ENCODE measurements at places on chromosomes 11 and 22. TPM values are rescaled to one million over a fixed set of nuclear protein-coding genes. Genes with fewer than 3 reads are reported as not detected.

DNA sequence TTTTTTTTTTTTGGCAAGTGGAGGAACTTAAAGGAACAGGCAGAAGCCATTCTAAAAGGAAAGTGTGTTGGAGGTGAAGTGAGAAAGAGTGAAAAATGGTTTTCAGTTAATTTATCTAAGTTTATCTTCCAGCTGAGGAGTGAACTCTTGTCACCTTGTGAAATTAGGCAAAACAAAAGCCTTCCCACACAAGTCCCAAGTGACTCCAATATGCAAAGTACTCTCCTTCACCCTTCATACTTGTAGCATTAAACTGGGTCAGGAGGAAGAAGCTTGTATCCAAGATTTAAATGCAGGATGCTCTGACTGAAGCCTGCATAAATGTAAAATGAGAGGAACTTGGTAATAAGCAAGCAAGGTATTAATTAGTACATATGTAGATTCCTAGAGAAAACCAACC is 796.8 kb downstream of the DLG2 start:
- H3K4me3 ChIP-seq: no peak overlapping the region

GRCh38 chr11:121309688-121310087 is 17.1 kb downstream of the SC5D start:
- no peak overlapping the region for H3K27ac ChIP-seq
- H3K27me3 ChIP-seq: no peaks in the 10 kb centered on the region
- H3K4me1 ChIP-seq: no peaks in the 10 kb centered on the region
- no peak overlapping the region for H3K4me3 ChIP-seq
- peaks cover 25% of the 10 kb centered on the region for H3K36me3 ChIP-seq
- no peak for DNase-seq

GRCh38 chr22:44759430-44760310 is 7.3 kb downstream of the ARHGAP8 start:
- H3K36me3 ChIP-seq: no peaks in the 10 kb centered on the region
- DNase-seq: no peak
- no peak overlapping the region for H3K4me3 ChIP-seq
- H3K27ac ChIP-seq: no peak overlapping the region

DNA sequence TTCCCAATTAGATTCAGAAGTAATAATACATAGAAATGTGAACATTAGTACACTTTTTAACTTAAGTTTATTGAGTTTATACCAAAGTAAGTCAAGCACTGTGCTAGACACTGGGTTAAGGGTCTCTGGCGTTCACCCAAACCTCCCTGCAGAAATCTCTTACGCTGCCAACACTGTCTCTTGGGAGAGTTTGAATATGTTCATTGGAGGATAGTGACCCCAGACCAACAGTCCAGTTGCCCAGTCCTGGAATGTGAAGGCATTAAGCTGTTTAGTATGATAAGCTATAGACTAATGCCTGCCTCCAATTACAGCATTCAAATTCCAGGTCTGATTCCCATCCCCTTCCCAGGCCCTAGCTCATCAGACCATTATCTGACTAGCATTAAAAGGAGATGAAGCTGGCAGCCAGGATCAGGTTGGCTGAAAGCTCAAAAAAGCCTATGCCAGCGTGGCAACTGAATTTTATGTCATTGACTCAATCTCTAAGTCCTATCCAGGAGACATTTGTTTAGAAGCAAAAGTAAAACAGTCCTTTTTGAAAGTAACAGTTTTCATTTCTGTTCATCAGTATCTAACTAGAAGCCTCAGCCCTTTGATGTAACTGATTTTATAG is 77.8 kb downstream of the SFI1 start:
- no peaks in the 10 kb centered on the region for H3K4me1 ChIP-seq
- H3K36me3 ChIP-seq: peaks cover 21% of the 10 kb centered on the region
- H3K27ac ChIP-seq: no peak overlapping the region
- H3K27me3 ChIP-seq: no peaks in the 10 kb centered on the region
- H3K4me3 ChIP-seq: no peak overlapping the region
- DNase-seq: no peak

GRCh38 chr11:75141166-75141565 is 9.7 kb upstream of the SLCO2B1 start:
- DNase-seq: no peak
- H3K4me3 ChIP-seq: no peak overlapping the region
- H3K27ac ChIP-seq: no peak overlapping the region
- no peaks in the 10 kb centered on the region for H3K36me3 ChIP-seq
- no peaks in the 10 kb centered on the region for H3K27me3 ChIP-seq
- peaks cover 20% of the 10 kb centered on the region for H3K4me1 ChIP-seq

DNA sequence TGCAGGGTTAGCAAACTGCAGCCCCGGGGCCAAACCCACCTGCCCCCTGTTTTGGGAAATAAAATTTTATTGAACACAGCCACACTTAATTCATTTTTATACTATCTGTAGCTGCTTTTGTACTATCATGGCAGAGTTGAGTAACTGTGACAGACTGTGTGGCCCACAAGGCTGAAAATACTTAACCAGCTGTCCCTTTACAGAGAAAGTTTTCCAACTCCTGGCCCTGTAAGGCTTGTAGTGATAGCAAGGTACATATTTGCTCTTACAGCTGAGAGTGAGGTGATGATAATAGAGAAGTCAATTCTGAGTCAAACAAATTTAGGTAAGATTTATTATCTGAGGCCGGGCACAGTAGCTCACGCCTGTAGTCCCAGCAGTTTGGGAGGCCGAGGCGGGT is 87.4 kb upstream of the SLC6A5 start:
- peaks cover 10% of the 10 kb centered on the region for H3K36me3 ChIP-seq
- H3K27ac ChIP-seq: no peak overlapping the region
- H3K27me3 ChIP-seq: no peaks in the 10 kb centered on the region
- DNase-seq: no peak

DNA sequence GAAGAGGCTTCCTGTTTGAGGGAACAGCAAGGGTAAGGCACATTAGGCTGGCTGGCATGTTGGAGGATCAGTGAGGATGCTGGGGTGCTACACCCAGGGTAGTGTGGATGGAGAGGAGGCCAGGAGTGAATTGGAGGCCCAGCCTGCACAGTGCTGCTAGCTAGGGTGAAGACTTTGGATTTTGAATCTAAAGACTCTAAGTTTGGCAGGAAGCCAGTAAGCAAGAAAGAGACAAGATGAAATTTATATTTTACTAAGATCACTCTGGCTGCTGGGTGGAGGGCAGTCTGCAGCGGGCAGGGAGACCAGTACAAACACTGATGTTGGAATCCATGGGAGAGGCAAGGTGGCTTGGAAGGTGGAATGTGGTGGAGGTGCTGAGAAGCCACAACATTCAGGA is 43.6 kb downstream of the TSPAN18 start:
- H3K4me1 ChIP-seq: peaks cover 19% of the 10 kb centered on the region
- H3K36me3 ChIP-seq: no peaks in the 10 kb centered on the region
- no peak overlapping the region for H3K27ac ChIP-seq
- H3K27me3 ChIP-seq: no peaks in the 10 kb centered on the region
- no peak overlapping the region for H3K4me3 ChIP-seq

DNA sequence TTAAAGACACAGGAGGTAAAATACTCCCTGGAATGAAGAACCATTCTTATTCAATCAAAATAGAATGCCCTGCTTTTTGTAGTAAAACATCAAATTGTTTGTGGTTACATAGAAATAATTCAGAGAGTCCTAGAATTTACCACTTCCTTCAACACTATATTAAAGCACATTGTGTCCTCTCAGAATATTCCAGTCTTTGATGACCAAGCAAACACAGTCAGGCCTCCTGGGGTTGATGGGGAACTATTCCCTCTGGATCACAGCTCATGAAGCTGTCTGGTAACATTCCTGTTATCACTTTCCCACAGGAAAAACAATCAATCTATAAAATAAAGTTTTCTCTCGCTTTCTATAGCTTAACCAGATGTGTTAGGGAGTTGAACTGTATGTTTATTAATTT is 389.3 kb downstream of the KCNA4 start:
- no peaks in the 10 kb centered on the region for H3K4me1 ChIP-seq
- H3K36me3 ChIP-seq: no peaks in the 10 kb centered on the region
- H3K27me3 ChIP-seq: no peaks in the 10 kb centered on the region
- no peak for DNase-seq
- H3K27ac ChIP-seq: no peak overlapping the region

DNA sequence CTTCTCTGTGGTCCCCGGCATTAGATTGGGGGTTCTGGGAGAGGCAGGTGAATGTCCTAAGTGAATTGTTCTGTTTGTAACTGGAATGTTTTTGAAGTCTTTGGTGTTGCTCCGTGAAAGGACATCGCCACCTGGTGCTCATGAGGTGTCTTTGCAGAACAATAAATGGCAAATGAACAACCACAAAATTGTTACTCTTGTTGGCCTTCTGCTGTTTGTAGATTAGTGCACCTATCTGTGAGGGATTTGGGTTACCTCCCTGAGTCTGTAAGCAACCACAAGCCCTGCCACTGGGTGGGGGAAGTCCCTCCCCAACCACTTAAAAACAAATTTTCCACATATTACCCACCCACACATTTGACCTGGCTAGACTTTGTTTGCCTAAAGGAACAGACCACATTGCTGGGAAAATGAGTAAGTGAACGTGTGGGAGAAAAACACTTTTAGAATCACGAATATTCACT is 4.7 kb downstream of the MPEG1 start:
- H3K4me1 ChIP-seq: peaks cover 12% of the 10 kb centered on the region
- peak overlapping the region; percentile 68 for H3K27ac ChIP-seq
- peak overlapping the region; percentile 37 for H3K4me3 ChIP-seq
- DNase-seq: no peak
- H3K36me3 ChIP-seq: peaks cover 11% of the 10 kb centered on the region
- H3K27me3 ChIP-seq: no peaks in the 10 kb centered on the region

DNA sequence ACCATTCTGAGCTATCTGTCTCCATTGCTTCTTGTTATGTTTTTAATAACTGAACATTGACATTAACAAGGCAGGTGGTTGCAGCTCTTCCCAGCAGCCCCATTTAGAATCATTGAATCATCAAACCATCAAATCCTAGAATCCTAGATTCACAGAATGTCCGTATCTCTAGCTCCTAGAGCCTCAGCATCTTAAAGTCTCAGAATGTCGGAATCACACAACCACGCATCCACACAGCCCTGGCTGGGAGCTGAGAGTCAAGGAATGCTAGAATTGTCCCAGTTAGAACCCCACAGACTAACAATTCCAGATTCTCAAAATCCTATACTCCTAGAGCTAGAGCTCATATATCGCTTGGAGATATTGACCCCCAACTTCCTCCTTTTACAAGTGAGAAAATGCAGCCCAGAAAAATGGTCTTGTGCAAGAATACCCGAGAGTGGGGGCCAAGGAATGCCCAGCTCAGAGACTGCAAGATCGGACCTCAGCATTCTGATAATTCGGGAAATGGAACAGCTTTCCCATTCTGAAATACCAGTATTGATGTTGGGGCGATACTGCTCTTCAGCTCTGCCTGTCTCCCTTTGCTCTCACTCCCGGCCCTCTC is 38.8 kb downstream of the PDE2A start:
- H3K27ac ChIP-seq: no peak overlapping the region
- no peak for DNase-seq
- no peaks in the 10 kb centered on the region for H3K36me3 ChIP-seq
- no peak overlapping the region for H3K4me3 ChIP-seq
- H3K4me1 ChIP-seq: peaks cover 14% of the 10 kb centered on the region
- peaks cover 4% of the 10 kb centered on the region for H3K27me3 ChIP-seq

DNA sequence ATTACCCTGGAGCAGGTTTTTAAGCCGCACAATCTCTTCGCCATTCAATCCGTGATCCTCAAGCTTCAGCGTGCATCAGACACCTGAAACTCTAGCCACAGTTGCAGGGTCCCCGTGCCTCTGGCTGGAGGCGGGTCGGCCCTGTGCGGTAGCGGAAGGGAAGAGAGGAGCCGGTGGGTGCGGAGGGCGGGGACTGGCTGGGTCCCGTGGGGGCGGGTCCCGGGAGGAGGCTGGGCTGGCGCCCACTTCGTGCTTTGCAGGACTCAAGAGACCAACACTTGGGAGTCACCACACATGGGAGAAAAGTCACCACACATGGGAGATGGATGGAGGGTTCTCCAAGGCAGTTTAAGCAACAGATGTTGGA is 772 bp downstream of the C22orf15 start:
- peak overlapping the region; percentile 37 for H3K4me3 ChIP-seq
- H3K27ac ChIP-seq: no peak overlapping the region
- no peaks in the 10 kb centered on the region for H3K27me3 ChIP-seq

DNA sequence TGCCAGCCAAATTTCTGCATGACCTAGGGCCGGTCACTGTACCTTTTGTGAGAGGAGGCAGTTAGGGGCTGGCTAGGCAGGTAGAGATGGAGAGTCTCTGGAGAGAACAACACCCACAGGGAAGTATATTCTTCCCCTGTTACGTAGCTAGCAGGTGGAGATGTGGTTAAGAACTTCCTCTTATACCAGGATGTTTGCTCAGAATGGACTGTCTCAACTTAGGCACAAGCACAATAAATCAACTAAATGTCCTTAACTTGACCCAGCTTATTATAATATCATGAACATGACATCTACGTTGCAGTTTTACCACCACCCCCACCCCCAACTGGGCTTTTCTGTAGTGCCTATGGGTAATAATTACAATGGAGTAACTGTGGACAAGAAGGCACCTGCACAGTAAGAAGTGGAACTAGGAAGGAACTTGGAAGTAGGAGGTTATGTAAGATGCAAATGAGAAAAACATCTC is 60.7 kb upstream of the MPEG1 start:
- no peaks in the 10 kb centered on the region for H3K27me3 ChIP-seq
- DNase-seq: no peak
- no peak overlapping the region for H3K4me3 ChIP-seq
- no peak overlapping the region for H3K27ac ChIP-seq

GRCh38 chr22:29528144-29528543 is 25.4 kb downstream of the THOC5 start:
- no peaks in the 10 kb centered on the region for H3K27me3 ChIP-seq
- no peaks in the 10 kb centered on the region for H3K4me1 ChIP-seq
- no peak overlapping the region for H3K4me3 ChIP-seq

DNA sequence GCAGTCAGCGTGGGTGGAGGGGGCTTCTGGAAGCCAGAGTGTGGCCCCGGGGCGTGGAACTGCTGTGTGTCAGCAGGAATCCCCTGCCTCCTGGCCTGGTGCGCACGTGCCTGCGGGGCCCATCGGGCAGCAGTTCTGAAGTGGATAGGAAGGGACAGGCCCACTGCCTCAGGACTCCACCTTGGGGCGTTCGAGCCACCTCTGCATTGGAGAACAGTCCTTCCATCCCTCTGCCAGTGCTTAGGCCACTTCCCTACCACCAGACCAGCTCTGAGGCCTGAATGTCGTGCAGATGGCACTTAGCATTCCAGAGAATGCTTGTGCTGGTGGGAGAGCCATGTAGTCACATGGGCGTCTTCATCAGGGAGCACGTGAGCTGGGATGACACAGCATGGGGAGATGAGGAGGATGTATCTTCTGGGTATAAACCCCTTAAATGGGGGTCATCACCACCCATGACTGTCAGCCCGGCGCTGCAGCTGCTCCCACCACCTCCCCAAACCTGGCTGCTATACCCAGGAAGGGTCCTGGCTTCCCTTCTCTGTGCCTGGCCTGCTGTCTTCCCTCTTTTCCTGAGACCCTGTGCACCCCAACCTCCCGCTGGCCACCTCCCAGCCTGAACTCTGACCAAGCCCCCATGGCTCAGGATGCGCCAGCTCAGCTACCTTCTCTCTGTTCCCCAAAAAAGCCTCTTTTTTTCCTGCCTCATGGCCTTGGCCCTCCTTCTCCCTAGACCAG is 9.7 kb downstream of the INCENP start:
- peaks cover 22% of the 10 kb centered on the region for H3K36me3 ChIP-seq
- no peak overlapping the region for H3K27ac ChIP-seq
- H3K4me3 ChIP-seq: no peak overlapping the region
- H3K27me3 ChIP-seq: no peaks in the 10 kb centered on the region
- no peaks in the 10 kb centered on the region for H3K4me1 ChIP-seq

AMBRA1 gene
- 36.1 TPM for total RNA-seq

RTN4RL2 gene
- total RNA-seq: 2.6 TPM

PTPRCAP gene
- total RNA-seq: 12.8 TPM

SLC15A3 gene
- total RNA-seq: 29.5 TPM

SPDYC gene
- total RNA-seq: not detected

MUC15 gene
- 8.8 TPM for total RNA-seq

MS4A15 gene
- 130 TPM for total RNA-seq

C11orf42 gene
- not detected for total RNA-seq

MAP6 gene
- total RNA-seq: 3.5 TPM

ZFTA gene
- 13.1 TPM for total RNA-seq

PTPN5 gene
- 1.6 TPM for total RNA-seq

Data from upper lobe of left lung (tissue), 6 donors.